Right lobe of liver (tissue), 6 donors: ENCODE measurements at places on chromosomes 6 and 20. TPM values are rescaled to one million over a fixed set of nuclear protein-coding genes. Genes with fewer than 3 reads are reported as not detected.

DNA sequence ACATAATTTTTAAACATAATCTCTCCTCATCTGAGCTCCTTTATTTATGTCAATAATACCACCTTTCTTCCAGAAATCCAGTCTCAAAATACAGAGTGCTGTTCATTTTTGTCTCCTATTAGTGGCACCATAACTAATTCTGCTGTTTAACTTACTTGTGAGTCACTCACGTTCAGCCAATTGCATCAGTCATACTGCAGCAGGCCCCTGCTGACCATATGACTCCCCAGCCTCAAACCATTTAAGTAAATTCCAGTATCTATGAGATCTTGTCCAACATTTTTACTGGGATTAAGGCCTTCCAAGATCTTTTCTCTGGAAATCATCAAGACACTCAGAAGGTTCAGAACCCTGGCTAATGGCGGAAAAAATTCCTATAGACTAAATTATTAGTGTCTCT, 982.2 kb upstream of the MAP3K7 start:
- H3K36me3 ChIP-seq, result no peaks in the 10 kb centered on the region
- no peak overlapping the region for H3K27ac ChIP-seq
- no peaks in the 10 kb centered on the region for H3K27me3 ChIP-seq
- no peaks in the 10 kb centered on the region for H3K4me1 ChIP-seq

DNA sequence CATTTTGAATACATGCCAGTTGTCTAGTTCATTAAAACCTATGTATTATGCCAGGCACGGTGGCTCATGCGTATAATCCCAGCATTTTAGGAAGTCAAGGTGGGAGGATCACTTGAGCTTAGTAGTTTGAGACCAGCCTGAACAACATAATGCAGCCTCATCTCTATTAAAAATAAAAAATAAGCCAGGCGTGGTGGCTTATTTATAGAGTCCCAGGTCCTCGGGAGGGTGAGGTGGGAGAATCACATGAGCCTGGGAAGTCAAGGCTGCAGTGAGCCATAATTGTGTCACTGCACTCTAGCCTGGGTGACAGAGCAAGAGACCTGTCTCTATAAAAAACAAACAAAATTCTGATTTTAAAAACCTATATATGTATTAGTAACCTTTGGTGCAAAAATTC, 27.5 kb downstream of the ORC3 start:
- no peak for DNase-seq
- no peak overlapping the region for H3K27ac ChIP-seq
- H3K36me3 ChIP-seq, result no peaks in the 10 kb centered on the region
- H3K4me3 ChIP-seq, result no peak overlapping the region
- no peaks in the 10 kb centered on the region for H3K27me3 ChIP-seq

DNA sequence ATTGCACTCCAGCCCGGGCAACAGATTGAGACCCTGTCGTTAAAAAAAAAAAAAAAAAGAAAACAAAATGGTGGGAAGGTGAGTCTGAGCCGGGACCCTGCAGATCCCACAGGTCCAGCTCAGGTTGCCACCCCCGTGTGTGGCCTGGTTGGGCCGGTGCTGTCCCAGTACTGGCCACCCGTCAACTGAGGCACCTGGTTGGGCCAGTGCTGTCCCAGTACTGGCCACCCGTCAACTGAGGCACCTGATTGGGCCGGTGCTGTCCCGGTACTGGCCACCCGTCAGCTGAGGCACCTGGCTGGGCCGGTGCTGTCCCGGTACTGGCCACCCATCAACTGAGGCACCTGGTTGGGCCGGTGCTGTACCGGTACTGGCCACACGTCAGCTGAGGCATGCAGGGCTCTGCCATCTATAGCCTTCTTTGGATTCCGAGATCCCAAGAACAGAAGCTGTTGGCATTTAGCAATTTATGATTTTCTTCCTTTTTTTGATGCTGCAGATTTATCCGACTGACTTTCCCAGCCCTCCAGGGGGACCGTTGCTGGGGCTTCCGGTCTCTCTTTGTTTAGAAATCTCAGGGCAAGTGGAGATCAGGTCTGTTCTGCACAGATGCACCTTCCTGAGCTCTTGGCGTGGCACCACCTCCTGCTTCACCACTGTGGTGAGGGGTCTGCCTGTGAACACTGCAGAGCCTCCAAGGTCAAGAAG, 113.8 kb downstream of the SYCP2 start:
- H3K4me3 ChIP-seq, result no peak overlapping the region
- H3K36me3 ChIP-seq, result no peaks in the 10 kb centered on the region
- H3K27ac ChIP-seq, result no peak overlapping the region

DNA sequence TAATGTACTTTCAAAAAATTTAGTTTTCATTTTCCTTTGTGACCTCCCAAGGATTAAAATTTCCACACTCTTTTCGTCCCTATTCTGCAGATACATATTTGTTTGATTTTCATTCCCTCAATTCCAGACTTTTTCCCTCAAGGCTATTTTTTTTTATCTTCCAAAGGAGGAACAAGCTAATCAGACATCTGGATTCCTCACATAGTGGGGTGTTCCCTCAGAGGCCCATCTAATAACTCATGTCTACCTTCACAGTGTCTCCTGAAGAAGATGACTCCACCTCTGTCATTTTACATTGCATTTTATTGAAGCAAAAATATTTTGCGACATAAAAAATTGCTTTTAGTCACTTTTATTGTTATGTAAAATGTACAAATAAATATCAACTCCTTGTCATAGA, 122.2 kb downstream of the RFPL4B start:
- DNase-seq, result no peak
- no peaks in the 10 kb centered on the region for H3K36me3 ChIP-seq

DNA sequence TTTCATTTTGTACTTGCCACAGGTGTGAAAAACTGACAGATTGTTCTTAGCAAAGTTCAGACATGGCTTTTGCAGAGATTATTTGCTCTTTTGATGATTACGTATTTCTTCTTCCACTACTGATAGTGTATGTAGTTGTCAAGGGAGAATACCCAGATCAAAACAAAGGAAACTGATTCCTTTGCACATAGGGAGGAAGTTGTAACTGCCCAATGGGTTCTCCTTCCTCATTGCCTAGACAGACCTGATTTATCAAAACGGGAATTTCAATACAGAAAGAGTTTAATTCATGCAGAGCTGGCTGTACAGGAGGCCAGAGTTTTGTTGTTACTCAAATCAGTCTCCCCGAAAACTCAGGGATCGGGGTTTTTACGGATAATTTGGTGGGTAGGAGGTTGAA, 214.7 kb downstream of the BCAS1 start:
- no peaks in the 10 kb centered on the region for H3K36me3 ChIP-seq
- H3K4me3 ChIP-seq, result no peak overlapping the region
- no peak for DNase-seq
- no peaks in the 10 kb centered on the region for H3K27me3 ChIP-seq
- no peak overlapping the region for H3K27ac ChIP-seq
- no peaks in the 10 kb centered on the region for H3K4me1 ChIP-seq

DNA sequence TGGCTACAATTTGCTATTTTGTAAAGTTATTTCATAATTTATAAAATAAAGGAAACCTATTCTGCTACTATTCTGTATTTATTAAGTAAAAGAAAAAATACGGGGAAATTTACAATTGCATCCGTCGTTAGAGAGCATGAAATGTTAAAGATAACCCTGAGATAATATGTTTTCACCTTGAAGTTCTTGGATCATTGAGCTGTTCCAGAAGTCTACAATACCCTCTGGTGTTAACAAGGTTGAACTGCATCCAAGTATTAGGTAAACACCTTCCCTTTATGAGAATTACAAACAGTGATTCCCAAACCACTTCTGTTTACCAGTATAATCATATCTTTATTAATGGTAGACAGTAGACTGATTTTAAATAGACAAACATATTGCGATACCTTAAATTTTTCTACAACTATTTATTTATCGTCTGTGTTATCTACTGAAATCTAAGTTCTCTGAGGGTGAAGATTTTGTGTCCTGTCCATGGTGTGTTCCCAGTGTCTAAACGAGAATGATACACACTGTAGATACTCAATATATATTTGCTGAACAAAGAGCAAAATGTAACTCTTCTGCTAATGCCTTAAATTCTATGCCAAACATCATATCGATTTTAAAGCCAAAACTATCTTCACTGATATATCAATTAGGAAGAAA, 28.2 kb downstream of the TBC1D32 start:
- no peak overlapping the region for H3K4me3 ChIP-seq
- H3K27me3 ChIP-seq, result no peaks in the 10 kb centered on the region
- H3K36me3 ChIP-seq, result no peaks in the 10 kb centered on the region
- H3K4me1 ChIP-seq, result no peaks in the 10 kb centered on the region

- no peak overlapping the region for H3K4me3 ChIP-seq
- no peak for DNase-seq
- no peaks in the 10 kb centered on the region for H3K27me3 ChIP-seq
- no peaks in the 10 kb centered on the region for H3K4me1 ChIP-seq
- no peak overlapping the region for H3K27ac ChIP-seq
- H3K36me3 ChIP-seq, result no peaks in the 10 kb centered on the region
Measured at GRCh38 chr20:61758564-61759200, 307.0 kb downstream of the TAF4 start.

Gene TRIM39
- total RNA-seq, result 6.1 TPM

Gene WTAP
- total RNA-seq, result 64.3 TPM
